ENCODE measurements at places on chromosomes 1 and 21. TPM values are rescaled to one million over a fixed set of nuclear protein-coding genes. Genes with fewer than 3 reads are reported as not detected.

EFCAB14 gene
- total RNA-seq, result 115 TPM

C1orf185 gene
- total RNA-seq, result not detected

WARS2 gene
- 14.5 TPM for total RNA-seq

CYP2J2 gene
- total RNA-seq, result 45.6 TPM

TATDN3 gene
- total RNA-seq, result 10.5 TPM

CRYAA gene
- total RNA-seq, result not detected

GPR161 gene
- 4.2 TPM for total RNA-seq

NSUN4 gene
- total RNA-seq, result 18.5 TPM

IGSF9 gene
- total RNA-seq, result 70.8 TPM

KCNJ15 gene
- total RNA-seq, result 0.77 TPM

- DNase-seq, result no peak
These were observed 29.3 kb downstream of the SGIP1 start for GRCh38 chr1:66563094-66563800.

- no peak for DNase-seq
These were observed 18.4 kb upstream of the REG4 start for GRCh38 chr1:119829625-119830024.

- DNase-seq, result no peak
These were observed 3.6 kb upstream of the NUP210L start for GRCh38 chr1:154158307-154159125.

DNA sequence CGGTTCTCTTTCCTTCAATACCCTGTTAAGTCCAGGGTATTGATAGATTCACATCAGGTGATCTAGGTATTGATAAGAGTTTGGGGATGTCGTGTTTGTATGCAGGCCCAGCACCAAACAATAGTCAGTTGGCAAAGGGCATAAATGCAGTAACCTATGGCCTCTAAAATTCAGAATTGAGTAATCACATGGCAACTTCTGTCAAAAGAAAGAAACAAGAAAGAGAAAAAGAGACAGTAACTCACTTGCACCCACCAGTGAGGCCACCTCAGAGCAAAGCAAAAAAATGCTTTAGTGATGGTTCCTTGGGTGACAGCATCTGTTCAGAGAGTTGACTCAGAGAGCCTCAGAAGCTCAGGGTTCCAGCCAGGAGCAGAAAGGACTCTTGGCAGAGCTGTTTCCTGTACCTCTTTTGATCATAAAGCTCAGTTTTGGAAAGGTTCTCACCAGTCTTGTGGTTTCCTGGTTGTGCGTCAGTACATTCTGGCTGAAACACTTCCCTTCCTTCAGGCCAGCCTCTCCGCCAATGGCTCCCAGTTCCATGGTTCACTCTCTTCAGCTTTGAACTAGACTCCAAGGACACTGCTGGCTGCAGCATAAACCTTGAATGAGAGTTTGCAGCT lies 70.1 kb upstream of the GORAB start:
- no peak for DNase-seq

DNA sequence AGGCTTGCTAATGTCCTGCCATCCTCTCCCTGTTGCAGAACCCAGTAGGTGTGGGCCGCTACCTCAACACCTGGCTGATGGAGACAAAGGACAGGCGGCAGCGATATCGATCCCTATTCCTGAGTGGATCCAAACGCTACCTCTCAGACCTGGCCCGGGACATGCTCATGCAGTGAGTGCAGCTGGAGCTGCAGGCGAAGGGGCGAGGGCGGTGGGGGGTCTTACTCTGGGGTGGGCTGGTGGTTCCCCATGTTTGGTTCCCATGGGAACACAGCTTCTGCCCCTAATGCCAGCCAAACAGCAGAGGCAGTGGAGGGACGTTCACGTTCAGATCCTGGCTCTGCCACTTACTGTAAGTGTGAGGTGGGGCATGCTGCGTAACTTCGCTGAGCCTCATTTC lies 15.8 kb upstream of the TTC22 start:
- DNase-seq, result no peak

DNA sequence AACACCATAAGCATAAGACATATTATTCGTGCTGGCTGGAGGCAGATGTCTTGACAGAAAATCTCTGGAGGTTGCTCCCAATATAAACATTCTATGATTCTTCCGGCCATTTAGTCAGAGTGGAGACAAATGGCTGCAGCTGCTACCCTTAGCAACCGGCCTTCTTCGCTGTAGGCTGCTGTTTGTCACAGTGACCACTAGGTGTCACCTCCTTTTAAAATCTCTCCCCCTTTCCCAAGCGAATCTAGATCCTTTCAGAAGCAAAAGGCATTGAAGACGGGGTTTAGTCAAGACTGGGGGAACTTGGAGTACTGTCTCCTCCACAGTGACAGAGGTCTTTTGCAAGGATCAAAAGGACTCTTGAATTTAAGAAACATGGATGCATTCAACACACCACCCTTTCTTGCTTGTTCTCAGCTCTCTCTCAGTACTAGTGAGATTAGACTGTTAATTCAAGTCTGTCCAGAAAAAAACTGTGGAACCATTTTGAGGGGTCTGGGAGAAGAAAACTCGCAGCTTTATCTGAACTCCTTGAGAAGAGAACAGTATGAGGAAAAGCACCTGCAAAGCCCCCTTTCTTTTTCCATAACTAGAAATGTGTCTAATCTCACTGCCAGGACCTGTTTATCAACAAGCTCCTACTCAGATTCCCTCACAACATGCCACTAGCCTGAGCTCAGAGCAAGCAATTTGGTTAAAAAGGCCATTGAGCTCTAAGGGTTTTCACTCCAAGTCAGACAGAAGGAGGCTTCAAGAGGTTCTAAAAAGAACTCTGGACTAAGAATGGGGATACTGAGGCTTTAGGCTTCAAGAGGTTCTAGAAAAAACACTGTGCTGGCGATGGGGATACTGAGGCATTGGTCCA lies 408.3 kb upstream of the PLXNA2 start:
- DNase-seq, result peak; percentile 40

DNA sequence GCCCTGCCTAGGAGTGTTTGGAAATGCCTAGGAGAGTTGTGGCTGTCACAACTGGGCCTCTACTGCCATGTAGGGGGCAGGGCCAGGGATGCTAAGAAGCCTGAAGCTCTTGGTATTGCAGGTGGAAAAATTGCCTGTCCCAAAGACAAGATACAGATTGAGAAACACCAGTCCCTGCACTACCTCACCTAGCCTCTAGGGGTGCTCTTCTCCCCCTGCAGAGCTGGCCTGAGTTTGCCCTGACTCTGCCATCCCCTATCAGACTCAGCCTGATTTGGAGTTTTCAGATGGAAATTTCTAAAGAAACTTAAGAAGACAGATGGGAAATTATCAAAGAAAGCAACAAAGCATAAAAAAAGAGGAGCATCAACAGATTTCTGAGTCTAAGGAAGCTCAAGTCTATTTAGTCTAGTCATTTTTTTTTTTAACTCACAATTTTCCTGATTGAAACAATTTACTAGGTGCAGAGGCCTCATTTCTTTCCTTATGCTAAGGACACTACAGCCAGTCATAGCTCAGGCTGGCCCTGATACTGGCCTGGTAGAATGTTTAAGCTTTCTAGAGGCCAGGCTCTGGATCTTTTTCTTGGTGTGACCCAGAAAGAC lies 61.4 kb upstream of the LRRN2 start:
- peak; percentile 40 for DNase-seq

DNA sequence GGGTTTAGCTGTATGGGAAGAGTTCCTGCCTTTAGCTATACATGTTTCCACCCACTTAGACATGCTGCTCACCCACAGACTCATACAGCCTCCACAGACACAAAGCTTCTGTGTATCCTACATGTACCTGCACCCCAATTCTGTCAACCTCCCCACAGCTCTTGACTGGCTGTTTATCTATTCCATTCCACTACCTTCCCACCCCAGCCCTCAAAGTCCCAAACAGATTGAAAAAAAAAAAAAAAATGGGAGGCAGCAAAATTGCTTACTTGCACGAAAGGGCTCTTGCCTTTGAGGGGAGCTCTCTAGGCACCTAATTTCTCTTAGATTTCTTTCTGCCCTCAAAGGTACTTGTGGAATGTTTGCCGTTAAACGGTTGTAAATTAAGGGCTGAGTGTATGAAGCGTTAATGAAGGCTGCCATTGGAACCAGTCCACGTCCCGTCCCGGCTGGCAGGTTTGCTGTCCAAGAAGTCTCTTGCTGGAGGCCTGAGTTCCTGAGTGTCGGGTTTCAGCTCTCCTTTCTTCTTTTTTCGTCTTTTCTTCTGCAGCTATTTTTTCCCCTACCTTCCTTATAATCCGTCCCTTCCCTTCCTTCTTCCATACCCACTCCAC lies 43.6 kb downstream of the PBX1 start:
- DNase-seq, result peak; percentile 68

DNA sequence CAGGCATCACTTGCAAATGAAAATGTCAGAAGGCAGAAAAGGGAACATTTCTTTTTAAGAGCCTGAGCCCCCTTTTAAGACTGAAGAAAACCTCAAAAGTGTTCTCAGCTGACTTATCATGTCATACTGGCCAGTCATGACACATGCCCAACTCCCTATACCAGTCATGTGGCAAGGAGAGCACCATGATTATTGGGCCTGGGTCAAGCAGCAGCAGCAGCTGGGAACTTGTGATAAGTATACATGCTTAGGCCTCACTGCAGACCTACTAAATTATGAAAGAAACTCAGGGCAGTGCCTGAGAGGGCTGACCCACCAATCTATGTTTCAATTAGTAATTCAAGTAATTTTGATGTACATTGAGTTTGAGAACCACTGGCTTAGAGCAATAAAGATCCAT lies 8.6 kb downstream of the RO60 start:
- no peak for DNase-seq

- peak; percentile 24 for DNase-seq
These were observed 84.1 kb downstream of the DMRTB1 start for GRCh38 chr1:53543130-53543777.

DNA sequence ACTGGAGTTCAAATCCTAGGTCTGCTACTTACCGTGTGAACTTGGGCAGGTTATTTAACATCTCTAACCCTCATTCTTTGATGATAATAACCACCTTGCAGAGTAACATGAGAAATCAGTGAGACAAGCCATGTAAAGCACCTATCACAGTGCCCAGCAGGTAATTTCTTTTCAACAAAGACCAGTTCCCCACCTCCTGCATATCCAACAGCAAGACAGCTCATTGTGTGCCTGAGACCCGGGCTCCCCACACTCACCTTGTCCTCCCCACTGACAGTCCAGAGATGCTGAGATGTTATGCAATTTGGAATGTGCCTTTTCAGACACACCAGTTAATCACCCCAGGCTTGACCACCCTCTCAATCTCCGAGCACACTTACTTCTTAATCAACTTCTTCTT lies 367.6 kb upstream of the DAB1 start:
- DNase-seq, result no peak

- no peak for DNase-seq
These were observed 9.2 kb downstream of the TTF2 start for GRCh38 chr1:117069220-117069844.

- no peak for DNase-seq
These were observed 192.8 kb upstream of the CAMK1G start for GRCh38 chr1:209390764-209391163.

GRCh38 chr1:237877631-237878030 lies 13.1 kb downstream of the ZP4 start:
- DNase-seq, result no peak

GRCh38 chr1:25723250-25723880 lies 76.6 kb upstream of the SELENON start:
- no peak for DNase-seq

GRCh38 chr1:212973426-212973825 lies 23.1 kb downstream of the VASH2 start:
- DNase-seq, result no peak

Data from mucosa of descending colon (tissue), 3 donors.